ENCODE measurements at places on chromosomes 2 and 18. TPM values are rescaled to one million over a fixed set of nuclear protein-coding genes. Genes with fewer than 3 reads are reported as not detected.

Gene NETO1
- not detected for total RNA-seq

Gene GAD1
- not detected for total RNA-seq

Gene FBXO41
- 0.61 TPM for total RNA-seq

Gene OLA1
- total RNA-seq: 78.9 TPM

Gene LONRF2
- 17.7 TPM for total RNA-seq

Gene COL5A2
- total RNA-seq: 4.8 TPM

Gene TOGARAM2
- 33.0 TPM for total RNA-seq

Gene TRAPPC8
- total RNA-seq: 26.3 TPM

Gene CFC1
- total RNA-seq: not detected

Gene CXCR1
- total RNA-seq: 0.52 TPM

Gene PER2
- 4.7 TPM for total RNA-seq

Gene ZSWIM2
- total RNA-seq: not detected

Gene CD8B2
- not detected for total RNA-seq

Gene C2orf78
- total RNA-seq: not detected

Gene CNDP1
- not detected for total RNA-seq

Gene SS18
- 41.8 TPM for total RNA-seq

Gene DOK1
- total RNA-seq: 2.6 TPM

Gene ASB18
- 24.2 TPM for total RNA-seq

Gene TFPI
- total RNA-seq: 19.6 TPM

Data from heart right ventricle (tissue), 16 donors.